DMS 273 treated with DMSO at 0.1 percent for 48 hours (cell line): ENCODE measurements at places on chromosomes 6 and 20.

GRCh38 chr6:4932228-4932903, 71.5 kb downstream of the RPP40 start:
- no peak for DNase-seq

- no peak for DNase-seq
Observed at GRCh38 chr6:107578642-107579341, 88.9 kb downstream of the SOBP start.

- no peak for DNase-seq
Observed at GRCh38 chr6:83169511-83169910, 23.6 kb downstream of the PGM3 start.

DNA sequence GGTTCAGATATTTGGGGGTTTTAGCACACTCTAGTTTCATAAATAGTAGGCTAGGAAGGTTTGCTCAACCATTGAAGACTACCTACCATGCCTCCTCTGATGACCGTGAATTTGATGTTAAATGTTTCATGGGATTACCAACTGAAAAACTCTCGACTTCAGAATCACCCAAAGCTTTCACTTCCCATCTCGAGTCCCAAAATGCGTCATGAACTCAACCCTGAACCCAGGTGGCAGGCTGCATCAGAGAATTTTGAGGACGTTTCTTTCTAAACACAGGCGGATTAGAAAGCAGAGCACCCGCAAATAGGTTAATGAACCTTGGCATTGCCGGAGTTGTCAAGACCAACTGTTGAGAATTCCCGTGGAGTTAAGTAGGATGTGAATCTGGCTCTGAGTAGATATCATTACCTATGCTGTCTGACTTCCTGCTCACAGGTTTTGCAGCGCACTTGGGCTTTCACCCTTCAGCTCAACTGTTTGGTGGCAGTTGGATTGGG, 98.4 kb upstream of the ADTRP start:
- no peak for DNase-seq

DNA sequence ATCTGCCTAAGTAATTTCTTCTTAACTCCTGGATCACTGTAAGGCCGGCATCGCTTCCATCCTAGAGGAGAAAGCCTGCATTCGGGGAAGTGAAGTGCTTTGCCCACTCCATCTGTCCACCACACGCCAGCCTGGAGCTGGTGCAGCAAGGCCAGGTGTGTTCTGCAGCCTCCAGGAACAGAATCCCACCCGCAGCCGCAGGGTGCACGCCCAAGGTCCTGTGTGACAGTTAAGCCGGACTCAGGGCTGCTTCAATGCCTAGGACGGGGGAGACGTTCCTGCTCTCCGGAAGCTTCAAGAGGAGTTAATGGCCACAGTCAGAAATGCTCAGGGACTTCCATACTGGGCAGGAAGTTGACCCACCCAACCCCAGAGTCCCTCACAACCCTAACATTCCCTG, 86.1 kb upstream of the QKI start:
- DNase-seq: no peak

GRCh38 chr6:150301846-150302519, 66.8 kb upstream of the IYD start:
- no peak for DNase-seq

DNA sequence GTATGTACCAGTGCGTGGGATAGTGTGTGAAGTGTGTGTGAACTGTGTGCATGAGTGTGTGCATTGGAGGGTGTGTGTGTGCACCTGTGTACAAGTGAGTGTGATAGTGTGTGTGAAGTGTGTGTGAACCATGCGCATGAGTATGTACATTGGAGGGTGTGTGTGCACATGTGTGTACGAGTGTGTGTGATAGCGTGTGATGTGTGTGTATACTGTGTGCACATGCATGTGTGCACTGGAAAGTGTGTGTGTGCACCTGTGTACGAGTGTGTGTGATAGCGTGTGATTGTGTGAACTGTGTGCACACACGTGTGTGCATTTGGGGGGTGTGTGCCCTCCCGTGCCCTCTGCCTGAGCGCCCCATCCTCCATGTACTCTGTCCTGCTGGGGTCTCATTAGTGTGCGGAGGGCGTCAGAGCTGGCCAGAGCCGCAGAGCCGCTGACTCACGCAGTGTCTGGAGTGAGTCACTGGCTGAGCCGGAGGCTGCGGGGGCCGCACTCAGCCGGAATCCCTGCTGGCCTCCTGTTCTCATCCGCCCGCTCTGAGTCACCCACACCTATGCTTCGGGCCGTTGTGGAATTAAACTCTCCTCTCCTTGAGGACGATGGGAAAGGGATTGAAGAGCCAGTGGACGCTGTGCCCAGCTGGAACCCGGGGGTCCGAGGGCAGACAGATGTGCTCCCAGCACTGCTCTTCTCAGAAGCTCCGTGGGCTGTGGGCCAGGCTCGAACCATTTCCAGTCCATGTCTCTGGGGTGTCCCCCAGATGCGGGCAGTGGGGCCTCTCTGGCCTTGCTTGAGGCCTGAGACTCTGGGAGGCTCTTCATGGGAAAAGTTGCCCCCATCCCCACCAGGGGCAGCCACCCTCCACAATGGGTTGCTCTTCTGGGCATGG, 27.3 kb upstream of the STX16 start:
- DNase-seq: no peak

DNA sequence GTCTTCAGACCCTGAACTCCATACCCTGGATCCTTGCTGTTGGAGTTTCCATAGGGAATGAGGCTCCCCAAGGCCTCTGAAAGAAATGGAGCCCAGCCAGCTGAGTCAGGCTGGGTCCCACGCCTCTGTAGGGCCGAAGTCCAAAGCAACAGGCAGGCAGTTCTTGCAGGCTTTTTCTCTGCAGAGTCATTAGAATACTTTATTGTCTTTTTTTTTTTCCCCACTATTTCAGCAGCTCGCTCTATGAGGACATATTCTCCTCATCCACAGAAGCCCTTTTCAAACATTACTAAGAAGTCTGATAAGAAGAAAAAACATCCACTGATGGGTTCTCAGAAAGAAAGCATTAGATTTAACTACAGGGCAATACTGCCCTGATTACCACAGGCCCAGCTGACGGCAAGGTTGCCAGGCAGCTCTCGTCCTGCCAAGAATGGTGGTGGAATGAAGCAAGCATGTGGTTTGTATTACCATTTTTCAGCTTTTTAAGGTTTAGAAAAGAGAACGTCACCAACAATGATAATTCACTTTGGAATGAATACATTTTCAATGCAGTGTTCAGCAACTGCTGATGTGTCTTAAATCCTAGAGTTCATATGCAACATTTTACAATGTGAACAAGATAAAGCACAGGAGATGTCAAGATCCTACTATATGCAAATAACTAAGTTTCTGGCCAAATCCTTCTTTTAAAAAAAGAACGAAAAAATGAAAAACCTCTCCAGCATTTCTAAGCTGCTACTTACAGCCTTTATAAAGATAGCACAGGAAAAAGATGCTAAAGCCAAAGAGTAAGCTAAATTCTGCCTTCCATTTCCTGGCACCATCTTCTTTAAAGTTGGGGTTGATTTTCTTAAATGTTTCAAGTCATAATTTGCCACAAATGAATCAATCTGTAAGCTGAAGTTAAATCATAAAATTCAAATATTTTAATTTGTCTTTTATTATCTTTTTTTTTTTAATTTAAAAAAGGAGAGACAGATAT, 223.6 kb upstream of the CITED2 start:
- no peak for DNase-seq

DNA sequence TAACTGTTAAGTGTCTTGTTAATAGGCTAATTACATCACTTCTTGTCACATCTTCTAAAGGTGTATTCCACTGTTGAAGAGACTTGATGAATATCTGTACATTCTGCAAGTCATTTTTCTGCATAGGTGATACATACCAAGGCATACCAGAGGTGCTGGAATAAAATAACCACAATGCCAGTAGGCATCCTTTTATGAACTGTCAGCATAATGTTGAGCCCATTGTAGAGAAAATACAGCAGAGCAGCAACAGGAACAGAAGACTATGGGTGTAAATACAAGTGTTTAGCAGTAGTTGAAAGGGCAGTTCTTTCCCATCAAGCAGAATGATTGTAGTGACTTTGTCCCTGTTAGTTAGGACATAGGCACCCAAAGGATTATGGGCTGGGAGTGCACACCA, 44.4 kb upstream of the ZNF337 start:
- no peak for DNase-seq

DNA sequence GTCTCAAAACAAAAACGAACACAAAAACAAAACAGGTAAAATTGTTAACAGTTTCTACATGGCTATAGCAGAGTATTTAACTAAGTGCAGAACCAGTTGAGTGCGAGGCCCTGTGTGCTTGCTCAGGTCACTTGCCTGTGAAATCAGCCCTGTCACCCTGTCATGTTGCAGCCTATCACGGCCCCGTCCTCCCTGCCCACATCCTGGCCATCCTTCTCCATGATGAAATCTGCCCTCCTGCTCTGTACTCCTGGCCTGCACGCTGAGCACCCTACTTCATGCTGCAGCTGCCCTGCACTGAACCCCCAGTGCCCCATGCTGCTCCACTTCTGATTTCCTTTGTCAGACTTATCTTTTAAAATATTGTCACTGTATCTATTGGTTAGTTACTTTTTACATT, 62.4 kb downstream of the DTD1 start:
- DNase-seq: no peak

GRCh38 chr6:104109806-104110205, 749.9 kb downstream of the HACE1 start:
- no peak for DNase-seq

GRCh38 chr6:39617520-39617919, 107.7 kb downstream of the KIF6 start:
- DNase-seq: no peak

- no peak for DNase-seq
Observed at GRCh38 chr6:13445744-13446115, 41.7 kb downstream of the GFOD1 start.

DNA sequence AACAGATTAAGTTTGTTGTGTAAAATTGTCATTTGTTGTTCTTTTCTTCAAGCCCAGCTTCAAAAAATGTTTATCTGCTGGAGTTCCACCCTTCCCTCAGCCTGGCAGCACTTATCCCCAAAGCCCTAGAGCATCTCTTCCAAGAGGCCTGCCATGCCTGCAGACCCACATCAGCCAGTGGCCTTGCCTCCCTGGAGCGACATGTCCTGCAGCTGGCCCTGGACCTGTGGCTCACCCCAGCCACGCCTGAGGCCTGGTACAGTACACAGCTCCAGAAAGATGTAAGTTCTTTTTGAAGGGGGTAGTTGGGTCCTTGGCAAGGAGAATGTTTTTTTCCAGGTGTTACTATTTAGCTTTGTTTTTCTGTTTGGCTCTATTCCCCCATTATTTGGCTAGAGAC, 124.8 kb downstream of the CD164 start:
- DNase-seq: no peak

- no peak for DNase-seq
Observed at GRCh38 chr6:91420243-91420642, 833.4 kb upstream of the MAP3K7 start.

- no peak for DNase-seq
Observed at GRCh38 chr6:163489584-163489983, 75.1 kb downstream of the QKI start.

GRCh38 chr6:82878812-82879211, 186.8 kb downstream of the UBE3D start:
- no peak for DNase-seq

GRCh38 chr20:36183155-36183944, 28.8 kb downstream of the EPB41L1 start:
- DNase-seq: no peak

GRCh38 chr20:4509825-4510522, 211.7 kb upstream of the PRND start:
- DNase-seq: no peak

DNA sequence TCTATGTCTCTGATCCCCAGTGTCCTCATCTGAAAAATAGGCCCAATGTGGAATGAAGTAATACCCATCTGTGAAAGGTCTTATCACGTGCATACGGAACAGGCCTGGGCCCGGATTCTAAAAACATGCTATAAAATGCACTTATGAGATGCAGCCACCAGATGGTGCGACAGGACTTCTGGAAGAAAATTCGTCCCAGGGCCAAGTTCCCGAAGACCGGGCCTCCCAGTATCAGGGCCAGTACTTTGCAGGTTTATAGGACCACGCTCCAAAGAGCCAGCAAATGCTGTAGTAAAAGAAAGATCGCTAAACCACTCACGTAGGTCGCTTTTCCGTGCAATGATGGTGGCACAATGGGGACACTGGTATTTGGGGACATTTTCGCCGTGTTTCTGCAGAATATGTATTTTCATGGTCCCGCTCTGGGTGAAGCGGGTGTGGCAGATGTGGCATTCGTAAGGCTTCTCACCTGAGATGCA, 10.6 kb downstream of the CTCFL start:
- DNase-seq: peak; percentile 38

DNA sequence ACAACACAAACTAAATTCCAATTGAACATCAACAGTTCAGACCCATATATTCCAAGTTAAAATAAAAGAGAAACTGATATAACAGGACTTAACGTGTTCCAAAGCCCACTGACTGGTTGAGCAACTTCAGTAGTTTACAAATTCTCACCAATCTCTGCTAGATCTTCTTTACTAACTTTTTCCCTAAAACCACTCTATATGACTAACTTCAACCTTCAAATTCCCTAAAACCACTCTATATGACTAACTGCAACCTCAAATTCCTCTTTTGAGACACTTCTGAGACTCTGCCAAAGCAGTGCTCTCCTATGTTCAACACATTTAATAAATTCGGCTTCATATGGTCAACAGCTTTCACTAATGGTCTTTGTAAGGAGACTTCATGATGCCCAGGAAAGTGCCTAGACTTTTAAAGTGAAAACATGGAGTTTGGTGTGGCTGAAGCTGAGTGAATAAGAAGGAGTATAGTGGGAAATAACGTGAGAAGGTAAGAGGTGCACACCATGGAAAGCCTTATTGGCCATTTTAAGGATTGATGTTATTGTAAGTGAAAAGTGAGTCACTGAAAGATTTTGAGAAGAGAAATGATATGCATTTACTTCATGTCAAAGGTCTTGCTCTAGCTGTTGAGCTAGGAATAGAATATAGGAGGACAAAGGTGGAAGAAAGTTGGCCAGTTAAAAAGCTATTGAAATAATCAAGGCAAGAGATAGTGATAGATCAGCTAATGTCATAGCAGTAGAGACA, 134.0 kb upstream of the HCRTR2 start:
- no peak for DNase-seq

DNA sequence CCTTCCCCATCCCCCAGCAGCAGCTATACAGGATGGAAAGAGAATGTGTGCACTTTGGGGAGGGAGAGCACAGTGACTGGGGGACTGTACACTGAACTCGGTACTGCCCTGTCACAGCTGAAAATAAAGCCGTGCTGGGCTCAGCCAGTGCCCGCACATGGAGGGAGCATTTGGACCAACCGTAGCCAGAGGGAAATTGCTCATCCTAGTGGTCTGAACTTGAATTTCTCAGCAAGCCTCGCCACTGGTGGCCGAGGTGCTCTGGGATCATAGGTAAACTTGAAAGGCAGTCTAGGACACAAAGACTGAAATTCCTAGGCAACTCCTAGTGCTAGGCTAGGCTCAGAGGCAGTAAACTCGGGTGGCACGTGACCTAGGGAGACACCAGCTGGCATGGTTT, 61.0 kb downstream of the DZANK1 start:
- DNase-seq: no peak

- DNase-seq: peak; percentile 19
Observed at GRCh38 chr6:118283766-118284165, 264.3 kb upstream of the PLN start.

- no peak for DNase-seq
Observed at GRCh38 chr6:134372603-134373281, 54.8 kb upstream of the SGK1 start.
